Left colon (tissue), 2 donors: ENCODE measurements at places on chromosomes 6 and 20.
A peak's percentile ranks its signal among the peaks of the same experiment; 100 is the strongest.

DNA sequence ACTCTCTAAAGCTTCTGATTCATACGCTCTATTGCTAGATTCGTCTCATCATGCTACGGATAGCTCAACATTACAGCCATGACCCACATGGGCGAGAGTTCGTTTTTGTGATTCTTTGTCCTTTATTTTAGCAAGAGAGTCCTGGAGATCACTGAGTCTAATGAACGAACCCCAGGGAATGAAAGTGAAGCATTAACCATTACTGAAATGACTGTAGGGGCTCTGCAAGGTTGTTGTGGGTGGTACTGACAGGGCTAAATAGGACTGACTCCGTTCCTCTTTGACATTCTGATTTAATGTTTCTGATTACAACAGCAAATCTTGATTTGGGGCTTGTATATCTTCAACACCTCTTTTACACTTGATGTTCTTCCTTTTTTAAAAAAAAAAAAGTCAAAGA is 13.7 kb upstream of the RTF2 start:
- no peak for DNase-seq

- DNase-seq = peak; percentile 86
These were observed 9.1 kb upstream of the MAPK13 start for GRCh38 chr6:36120979-36121786.

DNA sequence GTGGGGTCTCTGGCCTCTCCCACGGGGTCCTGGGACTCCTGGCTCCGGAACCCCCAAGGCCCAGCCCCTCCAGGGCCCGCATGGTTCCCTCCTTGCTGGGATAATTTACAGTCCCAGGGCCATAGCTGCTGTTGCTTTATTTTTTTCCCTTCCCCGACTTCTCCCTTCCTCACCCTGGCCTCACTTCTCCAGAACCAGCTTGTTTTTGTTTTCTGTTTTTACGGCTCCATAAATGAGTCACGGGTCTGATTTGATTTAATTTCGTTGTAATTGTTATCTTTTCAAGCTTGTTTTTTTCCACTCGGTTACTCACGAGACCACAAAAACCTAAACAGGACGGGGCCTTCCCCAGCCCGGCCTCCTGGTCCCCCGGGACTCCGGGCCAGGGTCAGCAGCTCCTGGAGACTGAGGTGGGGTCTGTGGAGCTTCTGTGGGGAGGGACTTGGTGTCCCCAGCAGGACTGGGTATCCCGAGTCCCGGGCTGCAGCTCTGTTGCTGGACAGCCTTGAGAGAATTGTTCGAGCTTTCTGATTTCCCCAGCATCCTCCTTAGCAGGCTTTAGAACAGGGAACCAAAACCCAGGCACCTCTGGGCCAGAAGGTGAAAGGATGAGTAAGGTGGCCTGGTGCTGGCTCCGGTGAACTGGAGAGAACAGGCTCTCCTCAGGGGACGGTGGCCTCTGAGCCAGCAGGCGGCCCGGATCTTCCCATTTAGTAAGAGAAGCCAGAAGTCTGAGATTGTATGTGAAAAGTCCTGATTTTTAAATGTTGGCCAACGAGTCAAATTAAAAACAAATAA is 94.9 kb downstream of the CEBPB start:
- no peak for DNase-seq

GRCh38 chr6:11543919-11544518 is 6.5 kb downstream of the TMEM170B start:
- no peak for DNase-seq
